NCI-H2171 (cell line): ENCODE measurements at places on chromosomes 6 and 20.
A peak's percentile ranks its signal among the peaks of the same experiment; 100 is the strongest.

- peak; percentile 60 for DNase-seq
Measured at GRCh38 chr6:148854096-148854495, 107.3 kb downstream of the UST start.

GRCh38 chr6:39130691-39131090, 15.7 kb upstream of the SAYSD1 start:
- DNase-seq: no peak

DNA sequence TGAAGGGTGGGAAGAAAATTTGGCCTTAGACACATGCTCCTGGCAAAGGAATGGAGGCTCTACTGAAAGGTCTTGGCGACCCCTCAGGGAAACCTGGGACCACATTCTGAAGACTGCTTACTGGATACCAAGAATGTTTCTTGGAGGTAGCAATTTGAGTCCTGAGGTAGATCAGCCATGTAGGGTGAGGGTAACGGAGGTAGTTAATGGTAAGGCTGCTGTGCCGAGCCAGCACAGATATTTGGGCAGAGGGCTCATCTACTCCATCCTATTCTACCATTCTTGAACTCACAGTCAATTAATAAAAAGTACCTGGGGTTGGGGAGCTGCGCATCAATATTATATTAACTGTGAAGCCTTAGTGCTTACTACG, 401 bp upstream of the PHF3 start:
- DNase-seq: no peak

DNA sequence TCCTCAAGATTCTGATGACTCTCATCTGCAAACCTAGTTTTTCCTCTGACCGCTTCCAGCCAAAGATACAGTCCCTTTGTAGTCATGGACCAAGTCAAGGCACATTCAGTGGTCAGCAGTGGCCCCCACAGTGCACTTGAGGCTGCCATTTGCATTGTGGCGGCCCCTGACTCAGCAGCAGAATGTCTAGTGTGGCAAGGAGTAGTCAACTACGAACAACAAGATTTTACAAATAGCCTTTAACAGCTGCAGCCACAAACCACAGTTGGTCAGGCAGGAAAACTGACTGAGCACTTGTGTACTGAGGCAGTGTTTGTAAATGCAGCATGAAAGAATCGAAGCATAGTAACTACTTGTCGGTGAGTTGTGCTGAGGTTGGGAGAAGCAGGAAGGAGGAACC, 49.6 kb downstream of the SLC2A12 start:
- no peak for DNase-seq

DNA sequence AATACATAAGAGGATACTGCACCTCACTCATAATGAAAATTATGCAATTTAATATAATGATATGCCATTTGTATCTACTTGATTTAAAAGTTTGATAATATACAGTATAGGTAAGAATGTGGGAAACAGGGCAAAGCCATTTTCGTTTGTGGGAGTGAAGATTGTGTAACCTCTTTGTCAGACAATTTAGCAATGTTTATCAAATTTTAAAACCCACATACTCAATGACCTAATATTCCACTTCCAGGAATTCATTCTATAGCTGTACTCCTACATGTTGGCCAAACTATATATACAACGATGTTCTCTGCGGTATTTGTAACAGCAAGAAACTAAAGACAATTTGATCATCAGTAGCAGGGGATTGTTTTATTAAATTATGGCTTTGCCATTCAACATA, 17.8 kb upstream of the FKBP5 start:
- DNase-seq: no peak

GRCh38 chr6:149990212-149990660, 26.5 kb downstream of the ULBP1 start:
- no peak for DNase-seq

DNA sequence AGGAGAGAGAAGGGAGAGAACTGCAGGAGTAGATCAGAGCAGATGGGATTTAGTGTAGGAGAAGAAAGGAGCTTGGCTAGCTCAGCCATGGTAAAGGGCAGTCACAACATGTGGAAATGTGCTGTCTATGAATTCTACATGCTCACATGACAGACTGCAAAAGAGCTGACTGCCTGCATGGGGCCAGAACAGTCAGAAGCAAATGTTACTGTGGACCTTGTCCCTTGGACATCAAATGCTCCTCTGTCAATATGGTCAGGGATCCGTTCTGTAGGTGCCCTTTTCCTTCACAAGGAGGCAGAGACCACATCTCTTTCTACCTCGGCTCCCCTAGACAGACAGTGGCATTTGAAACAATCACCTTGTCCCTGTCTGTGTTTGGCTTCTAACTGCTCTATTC, 46.6 kb upstream of the HIVEP1 start:
- DNase-seq: no peak

DNA sequence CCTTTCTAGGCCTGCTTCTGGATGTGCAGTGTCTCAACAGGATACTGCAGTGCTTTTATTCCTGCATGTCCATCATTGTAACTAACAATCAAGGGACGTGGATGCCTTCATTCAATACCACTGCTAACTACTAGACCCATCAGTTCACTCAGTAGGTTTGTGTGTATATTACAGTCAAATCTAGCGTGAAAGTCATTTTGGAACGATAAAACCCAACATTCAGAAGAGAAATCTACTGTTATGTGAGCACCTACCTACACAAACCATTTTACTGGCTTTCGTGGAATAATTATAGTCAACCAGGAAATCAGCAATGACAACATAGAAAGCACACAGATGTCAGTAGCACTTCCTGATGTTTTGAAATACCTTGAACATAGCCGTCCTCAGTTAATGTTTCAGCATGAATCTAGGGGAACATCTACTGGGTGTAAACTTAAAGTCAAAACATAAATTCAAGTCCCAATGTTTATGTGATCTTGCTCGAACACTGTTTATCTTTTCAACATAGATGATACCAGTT, 270.6 kb downstream of the FARS2 start:
- DNase-seq: no peak

DNA sequence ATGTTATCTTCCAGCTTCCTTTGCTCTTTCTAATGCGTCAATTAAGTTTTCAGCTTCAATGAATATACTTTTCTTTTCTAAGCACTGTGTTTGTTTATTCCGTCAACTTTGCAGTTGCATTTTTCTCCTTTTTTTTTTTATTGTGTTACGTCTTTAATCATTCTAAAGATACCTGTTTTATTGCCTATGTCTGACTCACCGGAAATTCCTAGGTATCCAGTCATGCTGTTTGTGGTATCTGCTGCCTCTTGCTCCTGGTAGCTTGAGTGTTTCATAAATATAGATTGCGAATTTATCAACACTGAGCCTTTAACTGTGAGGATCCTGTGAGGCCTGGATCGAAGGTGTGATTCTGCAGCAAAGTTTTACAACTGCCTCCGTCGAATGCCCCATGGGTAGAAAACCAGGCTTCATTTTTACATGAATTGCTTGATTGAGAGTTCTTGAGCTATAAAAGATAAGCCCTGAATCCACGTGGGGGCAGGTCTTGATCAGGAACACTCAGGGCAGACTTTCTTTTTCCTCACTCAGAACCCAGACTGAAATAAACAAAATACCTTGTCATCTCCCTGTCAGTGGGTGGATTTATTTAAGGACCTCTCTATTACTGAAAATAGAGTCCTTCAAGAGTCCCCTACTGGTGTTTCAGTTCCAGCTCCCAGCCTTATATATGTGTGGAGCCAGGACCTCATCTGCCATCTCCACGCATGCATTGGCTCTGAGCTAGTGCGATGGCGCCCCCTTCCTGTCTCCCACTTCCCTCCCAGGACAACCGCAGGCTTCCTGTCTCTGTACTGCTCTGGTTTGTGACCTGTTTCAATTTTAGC, 60.1 kb upstream of the LRRC1 start:
- DNase-seq: no peak

- peak; percentile 89 for DNase-seq
Measured at GRCh38 chr20:50356525-50356885, 153.7 kb upstream of the PTPN1 start.

DNA sequence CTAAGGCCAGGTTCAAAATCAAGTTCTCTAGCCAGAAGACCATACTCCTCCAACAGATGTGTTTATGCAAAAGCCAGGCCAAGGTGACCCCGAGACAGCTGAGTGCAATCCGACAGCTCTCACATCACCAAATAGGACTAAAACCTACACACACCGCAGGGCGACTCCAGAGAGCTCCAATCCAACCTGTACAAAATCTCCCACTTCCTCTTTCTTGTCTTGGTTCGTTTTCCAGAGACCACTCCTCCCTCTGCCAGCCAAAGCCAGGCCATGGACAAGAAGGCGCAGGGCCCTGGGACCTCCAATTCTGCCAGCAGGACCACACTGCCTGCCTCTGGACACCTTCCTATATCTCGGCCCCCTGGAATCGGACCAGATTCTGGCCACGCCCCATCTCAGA, 11.5 kb upstream of the NOP56 start:
- no peak for DNase-seq

DNA sequence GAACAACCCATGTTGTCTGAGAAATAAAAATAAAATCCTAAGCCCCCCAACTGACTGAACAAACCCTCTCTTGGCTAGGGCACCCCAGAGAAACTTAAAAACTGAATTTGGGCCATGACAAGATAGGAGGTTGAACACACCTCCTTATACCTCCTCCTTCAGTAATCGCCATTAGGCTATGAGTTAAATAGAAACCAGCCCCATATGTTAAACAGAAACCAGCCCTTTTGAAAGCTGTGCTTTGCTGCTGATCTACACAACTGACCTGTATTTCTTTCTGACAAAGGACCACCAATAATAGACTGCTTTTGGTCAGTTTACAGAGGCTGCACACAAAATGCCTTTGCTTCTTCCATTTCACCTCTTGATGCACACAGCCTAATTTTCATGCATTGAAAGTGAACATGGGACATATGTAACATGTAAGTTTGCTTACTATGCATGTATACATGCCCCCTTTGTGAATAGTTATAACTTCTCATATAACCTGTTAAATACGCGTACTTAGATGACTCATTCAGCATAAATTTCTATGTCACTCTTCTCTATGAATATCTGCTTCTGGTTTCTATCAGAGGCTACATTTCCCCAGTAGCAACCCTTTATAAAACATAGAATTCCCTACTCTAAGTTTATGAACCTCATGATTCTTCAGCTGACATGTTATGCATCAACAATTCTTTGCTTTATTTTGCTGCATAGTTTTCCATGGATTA, 462.9 kb downstream of the COL12A1 start:
- DNase-seq: no peak

- DNase-seq: no peak
Measured at GRCh38 chr6:15170126-15170525, 75.7 kb upstream of the JARID2 start.

DNA sequence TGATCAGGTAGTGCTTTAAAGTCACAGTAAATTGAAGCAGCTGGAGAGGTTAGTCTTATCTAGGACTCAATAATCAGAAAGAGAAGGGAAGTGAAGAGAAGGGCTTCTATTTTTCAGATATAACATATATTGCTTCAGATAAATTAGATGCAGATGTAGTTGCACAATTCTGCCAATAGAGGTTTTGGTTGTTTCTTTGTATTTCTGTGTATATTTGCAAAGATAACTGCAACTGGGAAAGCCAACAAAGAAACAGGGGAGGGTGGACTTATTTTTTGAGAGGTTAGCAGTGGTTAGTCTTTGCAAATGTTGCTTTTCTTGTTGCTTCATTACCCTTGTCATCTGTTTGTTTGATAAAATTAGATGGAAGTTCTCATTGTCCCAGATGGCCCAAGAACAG, 106.6 kb downstream of the ADGRG6 start:
- no peak for DNase-seq

- DNase-seq: no peak
Measured at GRCh38 chr6:143225929-143226328, 165.2 kb downstream of the AIG1 start.

DNA sequence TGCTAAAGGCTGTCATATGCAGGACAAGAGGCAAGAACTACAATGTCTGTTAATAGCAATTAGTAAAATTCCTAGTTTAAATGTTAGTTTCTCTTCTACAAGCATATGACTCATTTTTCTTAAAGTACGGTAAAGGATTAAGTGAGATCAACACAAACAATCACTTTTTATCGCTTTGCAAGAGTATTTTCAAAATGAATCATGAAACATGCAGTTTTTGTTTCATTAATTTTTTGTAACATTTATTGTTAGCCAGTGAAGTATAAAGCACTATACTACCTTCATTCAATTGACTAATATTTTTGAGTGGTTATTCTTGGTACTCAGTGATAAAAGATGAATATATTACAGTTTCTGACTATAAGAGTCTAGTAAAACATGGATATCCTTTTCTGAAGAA, 138.6 kb downstream of the AHI1 start:
- no peak for DNase-seq

- no peak for DNase-seq
Measured at GRCh38 chr6:148648754-148649453, 97.9 kb upstream of the UST start.

DNA sequence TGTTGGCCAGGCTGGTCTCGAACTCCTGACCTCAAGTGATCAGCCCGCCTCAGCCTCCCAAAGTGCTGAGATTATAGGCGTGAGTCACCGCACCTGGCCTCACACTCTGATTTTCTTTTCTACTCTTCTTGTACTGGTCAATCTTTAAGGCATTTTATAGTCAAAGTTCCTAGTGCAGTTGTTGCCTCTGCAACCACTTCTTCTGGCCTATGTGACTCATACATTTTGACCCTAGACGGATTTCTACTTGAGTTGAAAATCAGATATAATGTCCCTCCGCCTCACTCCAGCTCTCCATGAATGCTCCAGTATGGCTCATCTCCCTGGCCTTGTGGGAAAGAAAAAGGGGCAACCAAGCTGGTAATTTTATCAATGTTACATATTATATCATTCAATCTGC, 42.4 kb downstream of the TNFRSF21 start:
- no peak for DNase-seq

DNA sequence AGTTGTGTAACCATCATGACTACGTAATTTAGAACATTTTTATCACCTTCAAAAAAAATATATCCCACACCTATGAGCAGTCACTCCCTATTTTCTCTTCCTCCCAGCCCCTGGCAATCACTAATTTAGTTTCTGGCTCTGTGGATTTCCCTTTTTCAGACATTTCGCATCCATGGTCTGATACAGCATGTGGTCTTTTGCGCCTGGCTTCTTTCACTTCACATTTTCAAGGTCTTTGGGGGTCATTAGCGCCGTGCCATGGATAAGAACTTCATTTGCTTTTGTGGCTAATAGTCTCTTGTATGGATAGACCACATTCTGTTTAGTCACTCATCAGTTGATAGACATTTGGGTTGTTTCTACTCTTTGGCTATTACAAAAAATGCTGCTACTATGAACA, 44.9 kb upstream of the DUSP22 start:
- DNase-seq: no peak

GRCh38 chr20:58612121-58612691, 38.9 kb upstream of the STX16 start:
- no peak for DNase-seq

DNA sequence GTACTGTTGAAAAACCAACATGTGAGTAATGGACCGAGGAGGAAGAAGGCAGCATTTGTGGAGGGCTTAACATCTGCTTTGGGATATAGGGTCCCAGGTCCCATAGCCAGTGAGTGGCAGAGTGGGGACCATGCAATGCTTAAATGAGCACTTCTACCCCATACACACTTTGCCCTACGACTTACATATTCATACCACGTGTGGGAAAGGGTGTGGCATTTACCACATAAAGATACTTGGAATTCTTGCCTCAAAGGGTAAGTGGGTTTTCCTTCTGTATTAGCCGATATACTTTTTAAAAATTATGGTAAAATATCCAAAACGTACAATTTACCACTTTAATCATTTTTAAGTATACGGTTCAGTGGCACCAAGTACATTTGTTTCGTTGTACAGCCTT, 199.3 kb downstream of the BACH2 start:
- DNase-seq: no peak
